Caco-2 (cell line): ENCODE measurements at places on chromosomes 6 and 20.

- DNase-seq, result no peak
Measured at GRCh38 chr6:138787138-138787537, 8.7 kb upstream of the ECT2L start.

DNA sequence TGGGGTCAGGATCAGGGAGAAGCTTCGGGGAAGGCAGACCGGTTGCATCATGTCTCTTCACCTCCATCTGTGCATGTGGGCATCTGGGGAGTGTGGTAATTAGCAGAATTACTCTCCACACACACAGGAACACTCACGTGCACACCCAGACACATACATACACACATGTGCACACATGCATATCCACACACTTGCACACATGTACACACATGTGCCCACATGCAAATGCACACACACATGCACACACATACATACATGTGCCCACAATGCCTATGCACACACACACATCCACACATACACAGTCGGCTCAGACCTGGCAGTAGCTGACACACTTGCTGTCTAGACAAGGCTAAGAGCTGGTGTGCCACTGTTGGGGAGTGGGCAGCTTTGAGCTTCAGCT is 212.3 kb upstream of the PMEPA1 start:
- no peak for DNase-seq

DNA sequence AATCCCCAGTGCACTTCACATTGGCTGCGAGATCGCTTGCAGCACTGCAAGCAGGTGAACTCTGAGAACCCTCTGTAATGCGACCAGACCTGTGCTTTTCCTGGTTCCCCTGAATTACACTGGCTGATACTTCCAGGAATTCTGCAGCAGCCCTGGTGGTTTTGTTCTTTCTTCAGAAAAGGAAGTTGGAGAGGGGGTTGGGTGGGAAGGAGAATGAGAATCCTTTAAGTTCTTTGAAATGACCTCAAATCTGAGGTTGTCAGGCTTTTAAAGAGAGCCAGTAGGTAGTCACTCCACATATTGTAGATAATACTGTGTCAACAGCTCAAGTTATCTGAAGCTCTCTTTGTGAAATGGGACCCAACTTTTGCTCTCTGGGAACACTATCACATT is 62.4 kb downstream of the GCNT2 start:
- peak; percentile 60 for DNase-seq

- DNase-seq, result peak; percentile 77
Measured at GRCh38 chr6:31128093-31128676, 7.9 kb upstream of the CDSN start.

- no peak for DNase-seq
Measured at GRCh38 chr6:126698732-126699240, 358.9 kb downstream of the CENPW start.

DNA sequence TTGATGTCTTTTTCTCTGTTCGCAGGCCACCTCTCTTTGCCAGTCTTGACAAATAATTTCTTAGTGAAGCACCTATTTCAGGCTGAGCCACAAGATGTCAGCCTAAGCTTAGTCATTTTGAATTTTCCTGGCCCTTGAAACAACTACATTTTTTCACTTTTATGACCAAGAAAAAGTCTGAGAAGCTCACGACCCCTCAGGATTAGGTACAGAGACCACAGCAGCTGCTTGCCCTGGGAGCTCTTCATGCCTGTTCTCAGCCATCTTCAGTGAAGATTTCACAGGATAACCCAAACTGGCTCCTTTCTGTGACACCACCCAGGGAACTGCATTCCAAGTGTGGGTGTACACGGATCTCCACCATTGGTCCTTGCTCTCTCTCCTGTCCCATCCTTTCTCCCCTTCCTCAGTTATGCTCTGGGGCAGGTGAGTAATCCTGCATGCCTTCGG is 38.4 kb upstream of the SPTLC3 start:
- peak; percentile 55 for DNase-seq

GRCh38 chr6:150741633-150742200 is 123.8 kb upstream of the MTHFD1L start:
- peak; percentile 34 for DNase-seq

- peak; percentile 73 for DNase-seq
Measured at GRCh38 chr20:57596998-57597939, 23.0 kb downstream of the ZBP1 start.

DNA sequence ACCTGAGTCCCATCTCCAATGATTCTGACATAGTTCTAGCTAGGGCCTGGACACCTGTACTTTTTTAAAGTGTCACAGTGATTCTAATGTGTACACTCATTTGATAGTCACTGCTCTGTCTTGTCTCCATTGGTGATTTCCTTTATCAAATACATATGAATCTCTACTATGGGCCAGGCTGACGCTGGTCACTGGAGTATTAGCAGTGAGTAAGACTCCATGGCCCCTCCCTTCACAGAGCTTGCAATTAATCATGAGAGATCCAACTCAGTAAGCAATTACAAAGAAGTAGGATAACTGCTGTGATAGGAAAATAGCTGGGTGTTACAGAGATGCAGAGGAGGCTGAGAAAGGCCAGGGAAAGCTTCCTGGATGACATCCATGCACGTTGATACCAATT is 19.3 kb upstream of the SASH1 start:
- DNase-seq, result no peak

- DNase-seq, result no peak
Measured at GRCh38 chr6:156828280-156828703, 51.1 kb downstream of the ARID1B start.

DNA sequence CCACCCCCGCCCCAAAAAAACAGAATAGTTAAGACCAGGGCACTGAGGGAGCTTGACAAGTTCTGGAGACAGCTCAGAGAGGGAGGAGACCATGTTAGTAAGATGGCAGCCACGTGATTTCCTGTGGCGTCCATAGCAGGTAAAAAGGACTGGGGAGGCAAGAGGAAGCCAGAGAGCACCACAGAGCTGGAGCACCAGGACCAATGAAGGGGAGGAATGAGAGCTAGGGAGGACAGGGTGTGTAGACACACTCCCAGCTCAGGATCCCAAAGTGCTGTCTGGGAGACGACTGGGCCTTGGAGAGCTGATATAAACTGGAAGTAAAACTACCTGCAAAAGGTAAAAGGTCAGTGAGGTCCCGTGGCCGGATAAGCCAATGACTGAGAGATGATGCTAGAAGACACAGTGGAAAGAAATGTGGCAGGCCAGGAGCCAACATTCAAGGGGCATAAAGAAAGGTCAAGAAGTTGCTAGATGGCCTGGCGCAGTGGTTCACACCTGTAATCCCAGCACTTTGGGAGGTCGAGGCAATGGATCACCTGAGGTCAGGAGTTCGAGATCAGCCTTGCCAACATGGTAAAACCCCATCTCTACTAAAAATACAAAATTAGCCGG is 39.0 kb downstream of the SLC23A2 start:
- no peak for DNase-seq

DNA sequence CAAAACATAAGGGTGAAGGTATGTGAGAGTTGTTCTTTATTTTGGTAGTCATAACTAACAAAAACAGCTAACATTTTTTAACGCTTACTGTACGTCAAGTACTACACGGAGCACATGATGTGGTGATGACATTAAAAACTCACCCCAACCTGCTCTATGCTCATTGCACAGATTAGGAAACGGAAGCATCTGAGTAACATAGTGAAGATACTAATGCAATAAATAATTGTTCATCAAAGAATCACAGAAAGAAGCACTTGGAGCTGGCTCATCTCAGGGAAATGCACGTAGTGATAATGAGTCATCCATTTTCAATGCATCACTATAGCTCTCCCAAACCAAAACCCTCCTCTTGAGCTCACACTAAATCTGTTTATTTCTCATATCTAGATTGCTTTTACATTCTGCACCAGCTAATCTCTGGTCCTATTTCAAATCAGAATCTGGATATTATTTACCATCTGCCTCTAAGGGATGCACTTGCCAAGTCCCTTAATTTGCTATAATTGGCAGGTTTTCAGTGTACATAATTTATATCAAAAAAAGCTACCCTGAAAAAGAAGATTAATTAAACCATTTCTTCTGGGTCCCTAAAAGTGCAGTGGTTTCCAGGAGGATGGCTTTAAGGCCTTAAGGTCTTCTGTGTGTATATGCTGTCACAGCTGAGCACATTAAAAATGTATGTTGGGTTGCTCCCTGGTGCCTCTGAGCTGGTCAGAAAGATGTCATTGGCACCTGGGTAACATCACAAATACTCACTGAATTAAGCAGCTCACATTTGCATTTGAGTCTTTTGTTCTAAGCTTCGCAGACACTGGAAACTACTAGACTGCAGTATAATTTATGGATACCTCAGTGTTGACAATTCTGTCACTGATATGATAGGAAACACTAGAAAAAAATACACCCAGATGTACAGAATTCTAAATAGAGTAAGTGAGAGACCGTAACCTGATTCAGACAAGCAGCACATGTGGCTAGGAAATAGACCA is 677.4 kb upstream of the CITED2 start:
- DNase-seq, result no peak

GRCh38 chr6:104312851-104313250 is 546.9 kb downstream of the HACE1 start:
- DNase-seq, result no peak

DNA sequence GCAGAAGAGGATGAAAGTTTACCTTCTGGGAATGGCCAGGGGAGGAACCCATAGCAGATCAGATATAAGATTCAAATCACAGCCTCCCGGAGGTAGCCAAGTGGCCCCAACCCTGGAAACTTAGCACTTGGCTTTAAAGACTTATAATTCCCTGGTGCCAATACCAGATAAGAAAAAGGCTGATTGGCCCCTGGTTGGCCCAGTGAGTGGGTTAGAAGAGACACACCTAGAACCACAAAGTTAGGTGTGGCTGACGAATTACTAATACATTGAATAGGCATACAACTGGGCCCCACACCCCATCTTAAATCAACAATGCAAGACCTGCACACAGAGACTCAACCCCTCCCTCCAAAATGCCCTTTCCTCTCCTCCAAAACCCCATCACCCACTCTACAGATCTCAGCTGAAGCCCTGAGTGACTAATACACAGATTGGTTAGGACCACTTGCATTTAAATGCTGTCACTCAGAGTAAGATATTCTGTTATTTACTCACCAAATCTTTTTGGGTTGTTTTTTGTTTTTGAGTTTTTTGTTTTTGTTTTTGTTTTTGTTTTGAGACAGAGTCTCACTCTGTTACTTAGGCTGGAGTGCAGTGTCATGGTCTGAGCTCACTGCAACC is 315.4 kb upstream of the JARID2 start:
- DNase-seq, result no peak

DNA sequence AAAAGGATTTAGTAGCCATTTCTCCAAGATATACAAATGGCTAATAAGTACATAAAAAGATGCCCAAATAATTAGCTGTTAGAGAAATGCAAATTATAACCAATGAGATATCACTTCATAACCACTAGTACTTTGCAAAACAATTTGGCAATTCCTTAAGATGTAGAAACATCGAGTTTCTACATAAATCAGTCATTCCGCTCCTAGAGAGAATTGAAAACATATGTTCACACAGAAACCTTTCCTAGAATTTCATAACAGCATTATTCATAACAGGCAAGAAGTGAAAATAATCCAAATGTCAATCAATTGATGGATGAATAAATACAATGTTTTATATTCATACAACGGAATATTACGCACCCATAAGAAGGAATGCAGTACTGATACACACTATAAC is 20.5 kb upstream of the NT5E start:
- DNase-seq, result no peak

DNA sequence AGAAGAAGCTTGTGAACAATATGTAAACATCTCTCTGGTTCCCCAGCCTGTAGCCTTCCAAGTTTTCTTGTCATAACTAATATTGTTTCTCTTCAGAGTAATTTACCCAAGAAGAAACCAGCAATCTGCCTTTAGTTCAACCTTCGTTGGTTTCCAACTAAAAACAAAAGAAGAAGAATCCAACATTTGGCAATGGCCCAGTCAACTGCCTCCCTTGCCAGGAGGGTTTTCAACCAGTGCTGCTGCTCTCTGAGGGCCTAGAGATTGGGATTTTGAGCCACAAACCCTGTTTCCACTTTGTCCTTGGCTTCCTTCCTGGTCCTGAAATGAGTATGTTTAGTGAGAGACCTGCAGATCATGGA is 395.8 kb upstream of the CNR1 start:
- no peak for DNase-seq

DNA sequence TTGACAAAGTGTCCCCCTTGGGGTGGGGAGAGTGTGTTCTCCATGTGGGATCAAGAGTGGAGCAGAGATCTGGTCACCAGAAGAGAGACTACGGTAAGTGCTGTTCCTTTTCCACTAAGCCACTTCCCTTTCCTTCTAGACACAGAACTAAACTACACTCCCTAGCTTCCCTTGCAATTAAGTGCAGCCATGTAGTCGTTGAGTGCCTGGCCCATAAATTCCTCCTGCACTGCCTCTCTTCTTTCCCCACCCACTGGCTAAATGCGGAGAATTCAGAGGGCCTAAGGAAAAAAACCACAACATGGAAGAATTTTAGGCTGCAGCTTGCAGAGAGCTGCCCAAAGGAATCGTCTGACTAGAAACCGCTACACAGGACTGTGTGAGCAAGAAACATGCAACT is 1.5 kb downstream of the WDR27 start:
- no peak for DNase-seq

- no peak for DNase-seq
Measured at GRCh38 chr6:135657207-135657606, 159.7 kb upstream of the AHI1 start.
